Activated CD4-positive, CD25-positive, alpha-beta regulatory T cell treated with anti-CD3 and anti-CD28 coated beads, Interleukin-2, amount 50 U/mL, for 72 hours (primary cell): ENCODE measurements at places on chromosomes 2 and 18.

GRCh38 chr2:100803334-100803733 lies 16.6 kb upstream of the NPAS2 start:
- DNase-seq = no peak

GRCh38 chr2:128472789-128473174 lies 154.1 kb upstream of the HS6ST1 start:
- DNase-seq = no peak

DNA sequence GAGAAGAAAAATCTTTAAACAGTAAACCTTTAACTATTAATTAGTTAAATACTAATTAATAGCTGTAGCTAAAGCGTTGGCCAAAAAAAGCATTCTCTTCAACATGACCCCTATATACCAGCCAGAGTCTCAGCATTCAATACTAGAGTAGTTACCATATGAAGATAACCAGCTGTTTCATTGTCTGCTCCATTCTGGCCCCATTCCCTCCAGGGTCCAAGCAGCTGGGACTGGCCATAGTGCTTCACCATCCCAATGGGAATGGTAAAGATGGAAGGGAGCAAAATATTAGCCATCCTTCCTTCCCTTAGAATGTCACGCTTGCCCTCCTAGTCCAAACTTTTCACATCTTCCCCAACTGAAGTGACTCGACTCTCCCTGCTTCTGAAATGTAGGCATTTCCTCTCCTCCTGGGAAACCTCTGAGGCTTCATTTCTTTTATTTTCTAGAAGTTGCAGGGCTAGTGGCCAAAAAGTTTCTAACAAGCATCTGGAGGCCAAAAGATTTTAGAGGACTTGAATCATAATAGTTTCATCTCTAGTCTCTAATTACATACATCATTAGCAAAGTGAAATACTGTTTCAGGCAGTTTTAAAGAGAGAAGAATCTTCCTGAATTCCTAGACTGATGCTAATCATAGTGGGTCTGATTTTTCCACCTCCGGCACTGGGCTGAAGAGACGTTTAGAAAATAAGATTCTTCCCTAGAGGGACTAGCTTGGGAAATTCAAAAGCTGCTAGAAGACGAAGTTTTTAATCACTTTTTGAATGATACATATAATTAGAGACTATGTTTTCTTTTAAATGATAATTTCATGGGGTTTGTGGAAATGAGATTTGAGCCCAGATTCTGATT lies 52.7 kb downstream of the CCDC68 start:
- DNase-seq = no peak

DNA sequence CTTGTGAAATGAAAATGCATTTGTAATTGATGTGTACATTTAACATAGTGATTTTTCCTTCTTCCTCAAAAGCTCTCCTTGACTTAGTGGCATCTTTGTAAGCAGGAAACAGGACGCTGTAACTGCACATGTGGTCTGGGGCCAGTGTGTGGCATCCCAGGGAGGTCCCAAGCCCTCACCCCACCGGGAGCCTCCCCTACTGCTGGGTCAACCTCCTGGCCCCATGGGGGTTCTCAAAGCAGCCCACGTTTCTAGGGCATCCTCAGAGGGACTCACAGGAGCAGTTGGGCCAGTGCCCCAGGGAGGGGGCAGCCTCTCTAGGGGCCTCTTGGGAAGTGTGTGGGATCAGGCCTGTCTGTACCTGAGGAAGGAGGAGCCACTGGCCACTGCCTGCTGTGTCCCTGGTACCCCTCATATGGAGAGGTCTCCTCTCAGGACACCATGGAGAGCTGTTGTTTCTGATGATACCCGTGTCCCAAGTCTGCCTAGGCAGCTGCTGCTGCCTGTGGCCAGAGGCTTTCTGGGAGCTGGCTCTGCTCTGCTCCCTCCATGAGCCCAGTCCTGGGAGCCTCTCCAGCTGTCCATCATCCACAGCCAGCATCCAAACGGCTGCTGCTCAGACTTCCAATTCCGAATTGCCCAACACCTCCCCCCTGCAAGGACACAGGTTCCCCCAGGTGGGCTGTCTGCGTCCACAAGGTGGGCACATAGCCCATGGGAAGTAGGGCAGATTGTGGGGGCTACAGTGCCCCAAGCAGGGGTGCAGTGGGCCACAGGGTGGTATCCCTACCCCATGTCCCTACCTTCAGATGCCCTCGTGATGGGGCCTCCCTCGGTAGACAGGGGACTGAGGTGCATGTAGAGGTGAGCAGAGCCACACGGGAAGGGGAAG lies 13.4 kb downstream of the ARHGEF4 start:
- no peak for DNase-seq

- DNase-seq = no peak
These were observed 52.5 kb upstream of the TTN start for GRCh38 chr2:178859730-178860129.

DNA sequence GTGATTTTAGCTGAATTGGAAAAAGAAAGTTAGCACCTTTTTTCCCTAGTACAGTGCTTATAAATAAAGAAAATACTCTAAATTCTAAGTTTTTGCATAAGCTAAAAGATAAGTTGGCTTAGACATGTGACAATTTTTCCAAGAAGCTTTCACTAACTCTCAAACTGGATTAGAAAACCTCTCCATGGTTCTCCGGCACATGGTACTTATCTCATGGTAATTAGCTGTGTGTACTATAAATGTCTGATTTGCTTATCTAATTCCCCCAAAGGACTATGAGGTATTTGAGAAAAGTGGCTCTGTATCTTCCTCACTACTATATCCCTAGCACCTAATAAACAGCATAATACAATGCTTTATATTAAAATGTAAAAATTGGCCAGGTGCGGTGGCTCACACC lies 71.1 kb downstream of the ROCK1 start:
- DNase-seq = no peak

- DNase-seq = no peak
These were observed 170.3 kb downstream of the GLI2 start for GRCh38 chr2:120905824-120906571.

- DNase-seq = no peak
These were observed 246.1 kb downstream of the NRXN1 start for GRCh38 chr2:50785816-50786215.

DNA sequence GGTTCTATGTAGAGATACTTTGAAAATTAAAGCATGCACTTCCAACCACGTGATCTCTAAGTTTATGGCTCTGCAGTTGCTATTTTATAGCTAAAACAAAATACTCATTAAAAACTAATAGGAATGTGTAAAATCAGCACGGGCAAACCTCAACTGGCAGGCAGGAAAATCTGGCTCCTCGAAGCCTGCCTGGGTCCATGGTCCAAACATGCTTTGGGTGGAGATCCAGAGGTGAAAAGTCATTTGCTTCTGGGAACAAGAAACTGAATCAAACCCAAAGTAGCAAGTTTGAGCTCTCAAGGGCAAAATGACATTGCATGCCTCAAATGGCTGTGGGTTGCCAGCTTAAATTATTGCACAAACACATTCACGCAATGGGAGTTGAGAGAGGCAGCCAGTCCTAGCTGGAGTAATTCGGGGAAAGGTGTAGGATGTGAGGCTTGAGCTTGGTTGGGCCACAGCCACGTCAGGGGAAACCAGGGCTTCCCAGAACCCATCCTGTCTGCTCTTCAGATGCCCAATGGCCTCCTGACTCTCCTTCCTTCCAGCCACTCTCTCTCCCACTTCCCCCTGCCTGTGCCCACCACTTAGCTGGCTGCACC lies 75.2 kb upstream of the LCLAT1 start:
- DNase-seq = no peak

DNA sequence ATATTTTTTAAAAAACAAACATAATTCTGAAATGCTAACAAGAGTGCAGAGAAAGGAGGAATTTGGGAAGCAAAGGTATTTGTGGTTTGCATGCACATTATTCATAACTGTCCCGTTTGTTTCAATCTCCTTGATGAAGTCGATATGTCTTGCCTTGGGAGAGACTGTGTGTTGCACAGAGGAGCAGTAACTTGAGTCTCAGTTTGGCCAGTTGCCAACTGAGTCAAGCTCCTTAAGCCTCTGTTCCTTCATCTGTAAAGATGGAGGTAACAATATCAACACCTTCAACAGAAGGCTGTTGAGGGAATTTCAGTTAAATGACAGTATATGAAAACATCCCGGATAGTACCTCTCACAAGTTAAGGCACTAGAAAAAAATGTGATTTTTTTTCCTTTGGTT lies 226.2 kb downstream of the ASXL3 start:
- DNase-seq = no peak

DNA sequence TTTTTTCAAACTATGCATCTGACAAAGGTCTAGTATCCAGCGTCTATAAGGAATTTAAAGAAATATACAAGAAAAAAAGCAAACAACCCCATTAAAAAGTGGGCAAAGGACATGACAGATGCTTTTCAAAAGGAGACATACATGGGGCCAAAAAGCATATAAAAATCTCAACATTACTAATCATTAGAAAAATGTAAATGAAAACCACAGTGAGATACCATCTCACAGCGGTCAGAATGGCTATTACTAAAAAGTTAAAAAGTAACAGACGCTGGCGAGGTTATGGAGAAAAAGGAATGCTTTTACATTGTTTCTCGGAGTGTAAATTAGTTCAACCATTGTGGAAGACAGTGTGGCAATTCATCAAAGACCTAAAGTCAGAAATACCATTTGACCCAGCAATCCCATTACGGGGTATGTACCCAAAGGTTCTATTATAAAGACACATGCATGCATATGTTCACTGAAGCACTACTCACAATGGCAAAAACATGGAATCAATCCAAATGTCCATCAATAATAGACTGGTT lies 643.1 kb upstream of the LRRTM1 start:
- DNase-seq = no peak

DNA sequence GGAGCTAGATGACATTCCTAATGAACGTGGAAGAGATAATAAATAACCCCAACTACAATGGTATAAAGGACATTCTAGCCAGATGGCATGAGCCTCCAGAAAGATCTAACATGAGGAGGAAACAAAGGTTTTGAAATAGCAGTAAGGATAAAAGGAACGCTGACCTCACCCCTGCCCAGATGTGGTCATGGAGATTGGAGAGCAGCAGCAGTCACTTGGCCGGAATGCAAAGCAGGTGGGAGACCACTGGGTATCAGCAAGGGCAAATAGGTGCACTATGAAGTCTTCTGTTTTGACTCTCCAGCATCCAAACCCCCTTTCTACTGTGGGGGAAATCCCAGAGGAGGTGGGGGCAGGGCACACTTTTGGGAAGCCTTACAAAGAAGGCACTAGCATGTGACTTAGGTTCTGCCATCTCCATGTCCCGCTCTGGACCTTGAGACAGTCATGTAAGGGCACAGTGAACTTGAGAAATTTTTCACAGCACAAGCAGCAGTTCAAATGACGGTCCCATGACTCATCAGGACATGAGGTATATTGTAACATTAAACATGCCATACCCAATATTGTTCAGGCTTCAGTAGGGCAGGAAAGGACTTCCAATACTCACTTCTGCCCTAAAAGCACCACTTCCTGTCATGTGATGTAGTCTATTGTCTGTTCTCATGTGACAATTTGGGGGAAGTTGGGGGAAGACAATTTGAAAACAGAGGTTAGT lies 55.2 kb downstream of the METTL4 start:
- DNase-seq = no peak

DNA sequence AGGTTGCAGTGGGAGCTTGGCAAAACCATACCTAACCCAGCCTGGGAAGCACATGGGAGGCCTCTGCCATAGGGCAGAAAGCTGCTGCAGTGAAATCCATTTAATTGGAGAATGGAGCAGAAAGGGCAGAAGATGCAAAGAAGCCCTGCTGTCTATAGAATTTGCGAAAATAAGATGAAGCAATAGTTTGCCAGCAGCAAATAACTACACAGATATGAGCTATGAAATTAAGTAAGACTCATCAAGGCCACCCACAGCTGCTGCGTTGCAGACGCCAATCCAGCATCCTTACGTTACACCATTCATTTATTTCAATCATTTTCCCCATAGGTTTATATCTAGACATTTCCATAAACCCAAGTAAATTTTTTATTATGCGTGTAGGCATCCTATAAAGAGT lies 21.1 kb downstream of the ATP8B1 start:
- no peak for DNase-seq

DNA sequence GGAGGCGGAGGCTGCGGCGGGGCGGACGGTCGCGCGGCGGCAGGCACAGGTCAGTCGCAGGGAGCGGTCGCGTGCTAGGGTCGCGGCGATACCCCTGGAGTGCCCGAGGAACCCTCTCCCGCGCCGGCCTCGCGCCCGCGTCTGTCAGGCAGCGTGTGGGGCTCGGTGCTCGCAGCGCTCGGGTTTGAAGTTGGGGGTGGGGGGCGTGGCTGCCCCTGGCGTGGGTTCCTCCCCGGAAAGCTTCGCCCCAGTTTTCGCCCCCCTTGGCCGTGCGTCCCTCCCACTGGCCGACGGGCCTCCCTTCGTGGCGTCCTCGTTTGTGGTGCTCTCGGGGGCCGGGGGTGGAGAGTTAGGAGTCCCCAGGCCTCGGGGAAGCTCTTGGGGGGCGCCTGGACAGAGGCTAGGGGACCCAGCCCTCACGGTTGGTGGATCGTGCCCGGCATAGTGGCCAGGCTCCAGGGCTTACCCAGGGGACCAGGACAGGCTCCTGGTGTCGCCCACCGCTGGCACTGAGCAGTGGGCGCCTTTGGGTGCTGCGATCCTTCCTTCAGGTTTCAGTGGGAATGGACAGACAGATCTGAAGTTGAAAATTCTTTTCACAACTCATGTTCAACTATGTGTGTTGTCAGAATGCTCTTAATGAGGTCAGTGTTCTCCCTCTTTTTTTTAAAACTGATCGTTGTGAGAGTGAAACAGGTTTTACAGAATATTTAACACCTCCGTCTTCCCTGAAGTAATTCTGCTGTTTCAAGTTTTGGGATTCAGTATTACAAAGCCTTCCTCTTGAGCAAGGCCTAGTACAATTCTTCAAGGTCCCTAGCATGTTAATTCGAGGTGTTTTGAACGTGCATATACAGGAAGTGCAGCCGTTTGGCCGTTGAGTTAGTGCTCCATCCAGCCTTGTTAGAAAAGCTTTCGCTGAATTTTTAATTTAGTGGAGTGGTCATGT lies 604 bp downstream of the RALBP1 start:
- no peak for DNase-seq

DNA sequence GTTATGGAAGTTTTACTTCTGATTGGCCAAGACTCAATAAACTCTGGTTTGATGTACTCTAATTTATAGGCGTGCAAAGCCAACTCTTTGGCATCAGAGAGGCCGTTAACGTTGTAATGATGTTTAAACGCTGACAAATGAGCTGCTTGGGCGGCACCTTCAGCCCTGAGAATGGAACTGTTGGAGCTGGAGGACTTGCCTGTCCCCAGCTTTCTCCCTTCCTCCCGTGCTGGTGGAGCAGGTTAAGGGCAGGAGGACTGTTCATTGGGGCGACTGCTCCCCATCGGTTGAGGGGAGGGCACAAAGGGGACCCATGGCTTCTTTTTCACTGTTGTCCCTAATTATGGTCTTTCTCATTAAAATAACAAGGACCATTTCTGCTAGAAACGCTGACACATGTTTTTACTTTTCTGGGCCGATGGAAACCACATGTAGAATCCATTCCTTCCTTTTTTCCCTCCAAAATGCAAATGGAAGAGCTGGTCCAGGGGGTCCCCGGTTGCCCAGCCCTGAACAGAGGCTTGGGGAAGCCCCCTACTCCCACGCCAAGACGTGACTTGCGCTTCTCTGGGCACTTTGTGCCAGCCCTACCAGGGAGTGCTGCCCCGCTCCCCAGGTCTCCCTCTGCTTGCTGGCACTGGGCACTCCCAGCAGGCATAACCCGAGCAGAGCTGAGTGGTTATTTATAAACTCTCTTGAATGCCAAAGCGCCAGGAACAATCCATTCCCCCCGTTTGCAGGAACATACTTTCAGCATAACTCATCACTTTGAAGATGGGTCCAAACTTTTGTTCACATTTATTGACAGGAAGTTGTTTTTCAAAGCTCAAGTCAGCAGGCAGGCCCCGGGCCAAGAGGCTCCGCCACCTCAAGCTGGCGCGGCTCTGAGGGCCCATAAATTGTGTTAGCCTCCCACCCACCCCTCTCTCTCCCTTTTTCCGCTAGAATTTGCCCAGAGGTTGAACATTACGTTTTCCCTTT lies 170.1 kb downstream of the ASB1 start:
- no peak for DNase-seq

GRCh38 chr18:48920408-48921038 lies 30.2 kb downstream of the SMAD7 start:
- DNase-seq = no peak
